ENCODE measurements at places on chromosomes 5 and 9. TPM values are rescaled to one million over a fixed set of nuclear protein-coding genes. Genes with fewer than 3 reads are reported as not detected.

Gene ZNF883
- total RNA-seq, result 35.1 TPM

DNA sequence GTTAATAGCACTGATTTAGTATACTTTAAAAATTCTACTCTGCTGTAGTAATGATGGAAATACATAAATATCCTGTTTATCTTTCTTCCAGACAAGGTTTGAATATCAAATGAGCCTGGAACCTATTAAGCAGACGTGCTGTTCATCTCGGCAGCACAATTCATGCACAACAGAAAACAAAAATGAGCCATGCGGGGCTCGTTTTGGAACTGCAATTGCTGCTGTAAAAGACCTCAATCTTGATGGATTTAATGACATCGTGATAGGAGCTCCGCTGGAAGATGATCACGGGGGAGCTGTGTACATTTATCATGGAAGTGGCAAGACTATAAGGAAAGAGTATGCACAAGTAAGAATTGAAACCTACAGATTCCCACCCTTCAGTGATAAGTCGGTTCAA, 79.1 kb upstream of the ITGA2 start:
- no peak for DNase-seq

GRCh38 chr5:148924817-148925216, 98.4 kb downstream of the ADRB2 start:
- no peak for DNase-seq

DNA sequence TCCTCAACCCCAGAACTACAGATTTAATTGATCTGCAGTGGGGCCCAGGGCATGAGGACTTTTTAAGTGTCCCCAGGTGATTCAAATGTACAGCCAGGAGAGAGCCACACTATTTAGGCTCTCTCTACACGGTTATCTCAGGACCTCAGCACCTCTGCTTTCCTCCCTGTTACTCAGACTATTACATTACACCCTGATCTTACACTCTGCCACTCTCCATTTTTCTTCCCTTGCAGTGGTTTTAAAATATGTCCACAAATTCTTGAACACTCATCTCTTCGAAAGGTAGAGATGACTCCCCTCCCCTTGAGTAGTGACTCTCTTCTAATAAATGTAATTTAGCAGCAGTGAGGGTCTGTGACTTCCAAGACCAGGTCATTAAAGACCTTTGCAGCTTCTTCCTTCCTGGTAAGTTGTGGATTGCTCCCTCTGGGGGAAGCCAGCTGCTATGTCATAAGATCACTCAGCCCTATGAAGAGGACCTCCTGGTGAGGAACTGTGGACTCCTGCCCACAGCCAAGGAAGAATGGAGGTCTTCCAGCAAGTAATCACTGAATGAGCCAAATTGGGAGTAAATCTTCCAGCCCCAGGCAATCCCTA, 87.5 kb upstream of the SSBP2 start:
- no peak for DNase-seq

GRCh38 chr5:164060786-164061355, 555.5 kb downstream of the MAT2B start:
- DNase-seq, result no peak

GRCh38 chr9:37656936-37657335, 6.2 kb downstream of the FRMPD1 start:
- no peak for DNase-seq
